Stimulated activated CD8-positive, alpha-beta memory T cell treated with anti-CD3 and anti-CD28 coated beads, Interleukin-4, amount 100 ng/mL, for 1 hour (primary cell): ENCODE measurements at places on chromosomes 4 and X.

DNA sequence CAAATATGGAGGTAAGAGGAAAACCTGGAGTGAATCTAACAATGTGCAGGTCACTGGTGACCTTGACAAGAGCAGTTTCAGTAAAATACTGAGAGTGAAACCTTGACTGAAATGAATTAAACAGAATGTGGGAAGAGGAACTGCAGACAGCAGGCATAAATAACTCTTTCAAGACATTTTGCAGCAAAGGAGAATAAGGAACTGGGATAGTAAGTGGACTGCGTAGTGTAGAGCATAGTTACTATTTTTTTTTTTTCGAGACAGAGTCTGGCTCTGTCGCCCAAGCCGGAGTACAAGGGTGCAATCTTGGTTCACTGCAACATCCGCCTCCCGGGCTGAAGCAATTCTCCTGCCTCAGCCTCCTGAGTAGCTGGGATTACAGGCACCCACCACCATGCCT, 24.0 kb downstream of the RBMX start:
- no peak for DNase-seq

DNA sequence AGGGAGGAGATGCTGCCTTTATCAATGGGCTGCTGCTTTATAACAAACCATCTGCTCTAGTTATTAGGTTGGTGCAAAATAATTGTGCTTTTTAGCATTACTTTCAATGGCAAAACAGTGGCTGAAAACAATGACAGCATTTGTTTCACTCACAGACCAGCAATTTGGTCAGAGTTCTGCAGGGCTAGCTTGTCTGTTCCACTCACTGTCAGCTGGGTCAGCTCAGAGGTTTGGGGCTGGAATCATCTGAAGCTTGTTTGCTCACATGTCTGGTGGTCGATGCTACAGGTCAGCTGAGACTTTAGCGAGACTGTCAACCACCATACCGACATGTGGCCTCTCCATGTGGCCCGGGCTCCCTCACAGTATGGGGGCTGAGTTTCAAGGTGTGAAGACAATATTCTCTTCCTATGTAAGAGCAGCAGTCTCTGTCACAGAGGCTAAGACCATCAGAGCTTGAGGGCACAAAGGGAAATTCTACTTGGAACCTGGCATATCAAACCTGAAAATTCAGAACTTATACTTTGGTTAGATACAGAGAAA, 81.3 kb upstream of the LIMCH1 start:
- no peak for DNase-seq

- no peak for DNase-seq
Observed at GRCh38 chr4:26141911-26142638, 178.7 kb upstream of the RBPJ start.

DNA sequence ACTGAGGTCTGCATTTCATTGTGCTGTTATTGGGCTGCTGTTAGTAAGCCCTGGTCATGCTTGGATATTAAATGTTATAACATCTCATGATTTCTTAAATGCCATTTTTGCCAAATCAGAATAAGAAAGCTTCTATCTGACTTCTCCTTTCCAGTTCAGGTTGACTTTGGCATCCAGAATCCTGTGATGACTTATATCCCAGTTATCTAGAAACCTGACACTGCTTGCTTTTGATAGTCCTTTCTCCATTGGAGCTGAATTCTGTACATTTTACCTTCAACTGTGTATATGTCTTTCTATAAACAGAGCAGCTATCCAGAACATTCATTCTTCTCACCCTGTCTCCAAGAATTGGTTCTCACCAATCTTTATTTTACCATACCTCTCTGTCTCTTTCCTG, 257.7 kb upstream of the GNPDA2 start:
- no peak for DNase-seq

GRCh38 chr4:156084373-156084772, 130.7 kb upstream of the CTSO start:
- DNase-seq, result no peak

GRCh38 chrX:57822818-57823217, 87.4 kb downstream of the ZXDA start:
- no peak for DNase-seq

GRCh38 chr4:72006586-72006985, 25.2 kb upstream of the NPFFR2 start:
- DNase-seq, result no peak

DNA sequence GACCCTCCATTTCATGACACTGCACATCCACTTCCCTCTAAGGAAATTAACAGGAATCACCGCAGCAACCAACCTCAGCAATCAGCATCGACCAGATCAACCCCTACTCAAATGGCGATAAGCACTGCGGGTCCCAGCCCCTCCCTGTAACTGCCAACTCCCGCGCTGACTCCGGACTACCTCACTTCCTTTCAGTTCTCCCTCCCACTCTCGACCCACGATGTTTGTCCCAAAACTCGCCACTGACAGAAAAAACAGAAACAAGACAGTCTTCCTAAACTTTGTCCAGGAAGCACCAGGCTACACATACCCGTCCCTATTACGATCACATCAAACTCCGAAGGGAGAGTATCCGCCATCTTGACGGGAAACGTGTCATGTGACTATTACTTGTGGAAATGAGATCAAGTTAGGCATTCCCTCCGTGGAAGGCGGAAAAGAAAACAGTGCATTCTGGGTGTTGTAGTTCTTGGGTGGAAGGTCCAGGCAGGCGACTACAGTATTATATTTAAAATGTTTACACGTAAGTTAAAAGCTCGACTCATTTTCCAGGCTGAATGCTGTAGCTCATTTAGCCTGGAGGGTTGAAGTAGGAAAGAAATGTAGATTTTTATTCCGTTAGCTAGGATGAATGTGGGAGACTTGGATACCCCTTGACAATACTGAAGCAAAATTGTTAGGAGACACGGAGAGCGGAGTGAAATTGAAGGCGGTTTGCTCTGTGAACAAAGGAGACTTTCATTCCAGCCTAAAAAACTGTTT, at the start of gene CHM:
CHM (minus strand) TSS at position 385 of the 762 bp plus-strand sequence; CDS start at position 359, 26 bp downstream.
- peak; percentile 3 for DNase-seq

DNA sequence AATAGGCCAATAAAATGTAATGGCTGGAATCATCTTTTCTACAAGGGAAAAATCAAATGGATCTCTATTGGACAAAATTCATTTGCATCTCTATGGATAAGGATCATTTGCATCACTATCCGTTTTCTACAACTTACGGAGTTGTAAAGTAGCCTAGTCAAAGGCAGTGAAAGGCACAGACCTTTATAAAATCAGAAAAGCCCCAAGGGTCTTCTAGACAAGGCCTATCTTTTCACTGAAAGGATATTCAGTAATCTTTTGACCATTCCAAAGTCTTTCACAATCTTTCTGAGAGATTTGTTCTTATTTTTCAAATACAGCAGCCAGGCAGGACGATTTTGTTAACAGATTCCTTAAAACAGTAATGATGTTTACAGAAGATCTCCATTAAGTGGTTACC, 119.5 kb upstream of the JADE1 start:
- no peak for DNase-seq

GRCh38 chr4:8015512-8015911, 75.9 kb upstream of the AFAP1 start:
- no peak for DNase-seq

GRCh38 chrX:2351999-2352995, 148.5 kb downstream of the DHRSX start:
- DNase-seq, result no peak

GRCh38 chr4:139560406-139561104, 4.5 kb upstream of the SETD7 start:
- DNase-seq, result no peak

DNA sequence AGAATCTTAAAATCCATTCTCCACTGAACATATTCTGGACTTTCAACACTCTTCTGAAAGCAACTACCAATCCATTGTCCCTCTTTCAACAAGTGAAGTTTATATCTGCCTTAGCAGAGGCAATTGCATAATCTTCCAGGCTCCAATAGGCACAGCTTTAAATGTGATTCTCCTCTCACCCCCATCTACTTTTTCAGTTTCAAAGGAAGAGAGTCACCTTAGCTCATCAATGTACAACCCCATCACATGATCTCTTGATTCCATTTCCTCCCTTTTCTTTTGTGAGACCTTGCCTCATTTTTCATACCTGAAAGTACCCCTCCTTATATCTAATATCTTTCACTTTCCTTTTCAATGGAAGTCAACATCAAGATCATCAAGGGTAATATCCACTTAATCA, 921.7 kb upstream of the EPHA5 start:
- no peak for DNase-seq

GRCh38 chrX:130915302-130915701, 12.3 kb upstream of the ENOX2 start:
- no peak for DNase-seq
